ENCODE measurements at places on chromosomes 7 and 10. TPM values are rescaled to one million over a fixed set of nuclear protein-coding genes. Genes with fewer than 3 reads are reported as not detected.

Gene COPS6
- 110 TPM for total RNA-seq

Gene PLEKHS1
- not detected for total RNA-seq

Gene ATOH7
- not detected for total RNA-seq

Gene RAB19
- total RNA-seq, result 10.4 TPM

Gene LRRC61
- 27.9 TPM for total RNA-seq

Gene PLAU
- 1.2 TPM for total RNA-seq
